ENCODE measurements at places on chromosomes 4 and X.

DNA sequence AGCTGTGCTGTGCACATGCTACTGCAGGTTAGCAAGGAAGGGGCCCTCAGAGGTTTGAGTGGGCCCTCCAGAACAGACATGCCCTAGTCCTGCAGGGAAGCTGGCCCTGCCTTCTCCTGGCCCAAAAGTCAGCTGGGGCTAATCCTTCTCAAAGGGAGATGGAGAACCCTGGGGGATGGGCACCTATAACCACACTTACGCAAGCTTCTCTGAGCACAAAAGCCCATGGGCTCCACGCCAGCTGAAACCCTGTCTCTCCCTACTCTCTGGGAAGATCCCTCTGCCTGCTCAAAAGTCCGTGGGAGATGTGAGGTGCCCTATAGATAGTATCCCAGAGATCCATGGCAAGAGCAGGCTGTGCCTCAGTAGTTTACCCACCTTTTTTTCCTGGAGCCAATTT is 58.9 kb upstream of the DKK2 start:
- no peak for DNase-seq

DNA sequence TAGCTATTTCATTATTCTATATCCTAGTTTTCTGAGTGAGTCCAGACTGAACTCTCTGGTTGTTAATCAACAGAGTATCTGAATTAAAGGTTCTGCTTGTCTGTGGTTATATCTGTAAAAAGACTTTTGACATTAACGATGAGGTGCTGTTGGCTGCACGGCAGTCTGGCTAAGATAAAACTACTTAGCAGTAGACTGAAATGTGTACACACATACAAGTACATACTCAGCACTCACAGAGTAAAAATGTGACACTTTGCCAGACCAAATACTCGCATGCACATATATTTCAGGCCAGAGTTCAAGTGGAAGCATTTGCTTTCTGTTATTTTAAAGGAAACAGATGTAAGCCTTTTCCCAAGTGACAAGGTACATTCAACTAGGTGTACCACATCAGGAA is 80.5 kb downstream of the PRDM5 start:
- no peak for DNase-seq

- no peak for DNase-seq
These were observed 23.3 kb upstream of the MTM1 start for GRCh38 chrX:150544835-150545770.

- DNase-seq = no peak
These were observed 931.6 kb downstream of the RAPGEF2 start for GRCh38 chr4:160034501-160034900.

DNA sequence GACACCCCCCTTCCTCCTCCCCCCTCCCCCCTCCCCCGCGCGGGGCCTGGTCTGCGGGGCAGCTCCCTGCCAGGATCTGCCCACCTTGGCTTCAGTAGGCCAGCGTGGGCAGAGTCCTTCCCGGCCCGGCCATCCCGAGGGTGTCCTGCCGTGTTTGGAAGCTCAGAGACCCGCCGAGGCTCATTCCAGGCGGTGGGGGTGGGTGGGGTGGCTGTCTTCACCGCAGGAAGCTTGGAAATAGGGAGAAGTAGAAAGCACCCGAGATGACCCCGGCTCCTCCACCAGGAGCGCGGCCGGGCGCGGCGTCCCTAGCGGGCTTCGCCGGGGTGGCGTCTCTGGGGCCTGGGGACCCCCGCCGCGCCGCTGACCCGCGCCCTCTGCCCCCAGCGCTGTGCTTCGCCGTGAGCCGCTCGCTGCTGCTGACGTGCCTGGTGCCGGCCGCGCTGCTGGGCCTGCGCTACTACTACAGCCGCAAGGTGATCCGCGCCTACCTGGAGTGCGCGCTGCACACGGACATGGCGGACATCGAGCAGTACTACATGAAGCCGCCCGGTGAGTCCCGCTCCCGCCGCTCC is 1.6 kb downstream of the NAT8L start:
- no peak for DNase-seq

DNA sequence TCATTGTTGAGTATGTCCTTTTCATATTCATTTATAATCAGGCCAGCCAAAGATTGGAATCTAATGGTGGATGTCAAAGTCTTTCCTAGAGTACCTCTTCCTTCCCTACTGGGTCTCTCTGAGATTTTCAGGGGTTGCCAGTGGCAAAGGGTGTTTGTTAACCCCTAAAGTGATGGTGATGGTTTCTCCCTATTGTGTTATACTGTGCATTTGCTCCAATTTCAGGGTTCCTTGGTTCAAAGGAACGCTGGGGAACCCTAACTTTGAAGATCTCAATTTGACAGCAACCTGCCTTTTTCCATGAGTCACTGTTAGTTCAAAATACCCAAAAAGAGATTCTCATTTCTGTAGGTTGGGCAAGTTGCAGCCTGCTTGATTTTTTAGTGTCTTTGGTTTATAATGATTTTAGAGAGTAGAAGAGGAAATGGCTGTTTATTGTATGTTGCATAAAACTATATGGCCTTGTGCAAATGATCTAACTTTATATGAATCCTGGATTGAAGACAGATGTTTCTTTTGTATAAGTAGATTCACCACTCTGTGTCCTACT is 23.0 kb downstream of the GAB1 start:
- no peak for DNase-seq

DNA sequence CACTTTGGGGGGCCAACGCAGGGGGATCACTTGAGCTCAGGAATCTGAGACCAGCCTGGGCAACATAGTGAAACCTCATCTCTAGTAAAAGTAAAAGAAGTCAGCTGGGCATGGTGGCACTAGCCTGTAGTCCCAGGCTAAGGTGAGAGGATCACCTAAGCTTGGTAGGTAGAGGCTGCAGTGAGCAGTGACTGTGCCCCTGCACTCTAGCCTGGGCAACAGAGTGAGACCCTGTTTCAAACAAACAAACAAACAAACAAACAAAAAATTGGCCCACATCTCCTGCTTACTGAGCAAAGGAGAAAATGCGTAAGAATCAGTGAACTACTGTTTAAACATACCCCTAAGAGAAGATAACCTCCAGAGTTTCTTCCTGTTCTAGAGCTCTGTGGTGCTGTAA is 85.3 kb downstream of the FRYL start:
- DNase-seq = no peak

- no peak for DNase-seq
These were observed 28.1 kb downstream of the USP53 start for GRCh38 chr4:119240568-119240967.

DNA sequence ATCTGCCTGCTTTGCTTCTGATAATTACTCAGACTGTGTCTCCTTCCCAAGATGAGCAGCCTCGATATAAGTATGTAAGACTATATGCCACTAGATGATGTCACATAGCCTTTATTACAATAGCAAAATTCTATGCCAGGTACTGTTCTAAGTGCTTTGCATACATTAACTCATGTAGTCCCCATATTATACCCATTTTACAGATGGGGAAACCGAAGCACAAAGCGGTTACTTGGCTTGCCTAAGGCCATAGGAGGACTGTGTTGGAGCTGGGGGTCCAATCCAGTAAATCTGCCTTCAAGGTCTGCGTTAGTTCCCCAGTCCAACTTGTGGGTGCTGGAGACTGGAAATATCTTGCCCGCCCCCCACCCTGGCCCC is 826 bp upstream of the SCML1 start:
- no peak for DNase-seq

GRCh38 chr4:88528861-88529260 is 5.3 kb upstream of the PYURF start:
- no peak for DNase-seq

DNA sequence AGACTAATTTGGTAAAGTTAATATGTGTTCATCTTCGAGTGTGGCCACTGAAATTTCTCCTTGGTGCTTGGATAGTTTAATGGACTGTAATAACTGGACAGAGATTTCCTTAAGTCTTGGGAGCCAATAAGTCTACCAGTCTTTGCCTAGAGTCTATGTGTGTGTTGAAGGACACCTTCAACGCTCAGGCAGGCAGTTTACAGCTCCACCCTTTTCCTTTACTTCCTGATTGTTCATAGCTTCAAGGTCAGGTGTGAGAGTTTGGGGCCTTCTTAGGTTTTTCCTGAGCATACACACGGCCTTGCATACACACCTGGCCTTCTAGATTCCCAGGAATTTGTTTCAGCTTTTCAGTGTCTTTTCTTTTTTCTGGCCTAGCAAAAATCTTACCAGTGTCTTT is 355.3 kb upstream of the AMOT start:
- no peak for DNase-seq

DNA sequence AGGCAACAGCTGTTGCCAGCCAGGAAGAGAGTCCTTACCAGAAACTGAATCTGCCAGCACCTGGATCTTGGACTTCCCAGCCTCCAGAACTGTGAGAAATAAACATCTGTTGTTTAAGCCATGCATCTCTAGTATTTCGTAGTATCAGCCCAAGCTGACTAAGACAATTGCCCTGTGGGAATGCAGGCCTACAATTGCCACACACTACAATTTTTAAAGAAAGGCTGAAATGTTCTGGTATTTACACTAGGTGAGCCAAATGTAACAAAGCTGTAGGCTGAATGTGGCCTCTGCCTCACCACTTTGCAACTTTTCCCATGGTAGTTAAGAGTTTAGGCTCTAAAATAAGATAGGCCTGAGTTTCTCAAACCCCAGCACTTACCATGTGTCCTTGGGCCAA is 59.1 kb downstream of the SPATA18 start:
- DNase-seq = no peak

- no peak for DNase-seq
These were observed 30.2 kb upstream of the SYTL5 start for GRCh38 chrX:37976153-37976552.

DNA sequence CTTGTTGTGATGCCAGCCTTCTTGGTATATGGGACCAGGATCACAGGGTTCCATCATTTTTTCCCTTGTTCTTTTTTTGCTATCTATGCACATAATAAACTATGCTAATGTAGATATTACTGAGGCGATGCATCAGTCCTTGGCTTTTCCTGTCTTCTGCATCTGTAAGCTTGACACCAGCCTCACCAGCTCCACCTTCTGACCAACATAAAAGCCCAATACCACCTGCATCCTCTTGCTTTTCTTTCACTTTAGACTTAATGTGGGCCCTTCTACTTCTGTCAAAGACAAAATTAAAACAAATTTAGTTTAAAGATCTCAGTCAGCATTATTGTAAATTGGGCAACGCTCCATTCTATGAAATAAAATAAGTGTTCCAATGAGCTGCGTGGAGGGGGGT is 1718.8 kb upstream of the PCDH10 start:
- peak; percentile 32 for DNase-seq

DNA sequence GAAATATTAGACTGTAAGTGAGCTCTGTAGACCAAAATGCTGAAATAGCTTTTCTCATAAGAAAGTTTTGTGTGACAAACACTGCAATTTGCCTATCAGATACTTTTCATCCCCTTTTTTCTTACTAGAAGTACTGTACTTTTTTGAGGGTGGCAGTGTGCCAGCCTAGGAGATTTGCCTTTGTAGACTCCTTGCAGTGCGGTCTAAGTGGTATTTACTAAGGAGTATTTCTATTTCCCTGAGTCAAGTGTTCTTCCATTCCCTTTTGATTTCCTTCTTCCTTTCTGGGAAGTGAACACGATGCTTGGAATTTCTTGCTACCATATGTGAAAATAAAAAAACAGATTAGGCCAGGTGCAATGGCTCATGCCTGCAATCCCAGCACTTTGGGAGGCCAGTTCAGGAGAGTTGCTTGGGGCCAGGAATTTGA is 34.6 kb downstream of the PDLIM5 start:
- no peak for DNase-seq

DNA sequence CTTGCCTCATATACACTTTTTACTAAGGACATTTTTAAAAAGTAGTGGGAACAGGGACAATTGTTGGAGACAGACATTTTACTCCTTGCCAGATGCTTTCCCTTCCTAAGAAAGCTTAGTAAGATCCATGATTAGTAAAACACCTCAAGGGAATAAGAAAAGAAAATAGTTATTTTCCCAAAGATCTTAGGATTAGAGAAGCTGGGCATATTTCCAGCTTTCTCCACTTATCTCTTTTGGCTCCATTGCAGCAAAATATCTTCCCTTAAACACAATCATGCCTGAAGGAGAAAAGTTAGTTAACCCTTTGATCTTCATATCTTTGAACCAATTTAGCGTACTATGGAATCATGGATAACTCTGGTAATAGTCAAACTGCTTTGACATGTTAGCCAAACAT is 257.9 kb downstream of the PCDH18 start:
- no peak for DNase-seq

- no peak for DNase-seq
These were observed 48.0 kb downstream of the MAGEA9 start for GRCh38 chrX:149829751-149830191.

DNA sequence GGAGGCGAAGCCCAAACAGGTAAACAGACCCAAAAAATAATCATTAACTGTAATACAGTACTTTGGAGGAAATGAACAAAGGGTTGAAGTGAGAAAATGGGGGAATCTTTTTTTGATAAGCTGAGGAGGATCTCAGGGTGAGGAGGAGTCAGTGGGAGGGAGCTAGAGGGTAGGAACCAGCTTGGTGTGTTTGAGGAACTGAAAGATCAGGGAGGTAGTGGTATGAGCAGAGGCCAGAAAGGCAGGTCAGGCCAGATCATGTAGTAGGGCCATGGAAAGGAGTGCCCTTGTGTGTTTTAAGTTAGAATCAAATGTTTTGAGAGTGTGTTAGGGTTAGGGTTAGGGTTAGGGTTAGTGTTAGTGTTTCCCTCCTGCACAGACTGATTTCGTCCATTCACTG is 48.8 kb downstream of the PPP2R2C start:
- no peak for DNase-seq

DNA sequence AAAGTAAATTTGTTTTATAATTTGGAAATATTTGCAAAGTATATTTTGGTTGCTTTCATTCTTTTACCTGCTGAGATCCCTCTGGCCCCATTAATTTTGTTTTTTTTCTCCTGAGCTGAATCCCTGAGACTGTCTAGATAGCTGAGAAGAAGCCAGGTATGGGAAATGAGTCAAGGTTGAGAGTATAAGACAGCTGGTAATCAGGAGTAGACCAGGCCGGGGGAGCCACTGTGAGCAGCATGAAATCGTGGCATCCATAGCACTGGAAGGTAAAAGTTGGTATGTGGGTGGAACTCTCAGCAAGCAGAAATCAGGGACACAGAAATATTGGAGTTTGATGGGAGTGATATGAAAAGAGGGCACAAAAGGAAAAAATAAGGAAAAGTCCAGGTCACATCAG is 164.5 kb downstream of the FHIP1A start:
- DNase-seq = no peak

DNA sequence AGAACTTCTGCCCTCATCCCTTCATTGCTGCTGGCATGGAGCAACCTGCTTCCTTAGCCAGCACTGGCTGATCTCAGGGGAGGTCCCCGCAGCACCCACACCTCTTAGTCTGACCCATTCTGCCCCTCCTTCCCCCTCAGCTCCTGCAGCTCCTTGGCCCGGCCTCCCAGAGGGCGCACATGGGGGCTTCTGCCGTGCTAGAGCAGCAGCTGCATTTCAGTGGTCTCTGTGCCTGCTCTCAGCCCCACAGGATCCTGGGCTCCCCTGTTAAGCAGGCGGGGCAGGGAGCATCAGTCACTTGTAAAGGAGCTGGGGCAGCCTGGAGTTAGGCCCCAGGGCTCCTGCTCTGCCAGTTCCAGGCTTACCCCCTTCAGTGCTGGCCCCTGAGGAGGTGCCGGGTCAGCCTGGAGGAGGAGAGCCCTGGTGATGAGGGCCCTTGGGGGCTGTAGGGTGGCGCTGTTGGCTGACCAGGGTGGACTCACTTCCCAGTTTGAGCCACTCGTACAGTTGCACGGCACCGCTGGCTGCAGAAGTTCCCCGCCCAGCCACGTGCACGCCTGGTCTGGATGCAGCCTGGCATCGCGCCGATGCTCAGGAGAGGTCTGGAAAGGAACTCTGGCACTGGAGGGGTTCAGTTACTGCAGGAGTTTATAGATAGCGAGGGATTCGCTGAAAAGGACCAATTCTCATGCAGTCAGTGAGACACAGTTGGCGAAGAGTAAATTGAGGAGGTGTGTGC is 85.1 kb upstream of the PSAPL1 start:
- no peak for DNase-seq
